ENCODE measurements at places on chromosomes 4 and X. TPM values are rescaled to one million over a fixed set of nuclear protein-coding genes. Genes with fewer than 3 reads are reported as not detected.

RPGR gene
- total RNA-seq = 8.5 TPM

AFF2 gene
- total RNA-seq = 0.16 TPM

MAD2L1 gene
- 54.7 TPM for total RNA-seq

TEX13B gene
- not detected for total RNA-seq

VSIG1 gene
- total RNA-seq = not detected

LPAR4 gene
- not detected for total RNA-seq

ANXA10 gene
- not detected for total RNA-seq

TLR3 gene
- 0.57 TPM for total RNA-seq

HTR2C gene
- not detected for total RNA-seq

NR3C2 gene
- 0.12 TPM for total RNA-seq

SMIM10 gene
- total RNA-seq = 7.9 TPM

SLC30A9 gene
- 54.7 TPM for total RNA-seq

RHOH gene
- not detected for total RNA-seq

BEND4 gene
- total RNA-seq = not detected

UCP1 gene
- total RNA-seq = 0.51 TPM

TLR7 gene
- total RNA-seq = 0.63 TPM

AWAT2 gene
- total RNA-seq = not detected

ZNF595 gene
- 17.1 TPM for total RNA-seq

ARR3 gene
- not detected for total RNA-seq

CPZ gene
- 5.2 TPM for total RNA-seq

GRSF1 gene
- 76.1 TPM for total RNA-seq

NUP62CL gene
- 1.5 TPM for total RNA-seq

MID1 gene
- 61.3 TPM for total RNA-seq

HELT gene
- total RNA-seq = not detected

IL15 gene
- total RNA-seq = 0.37 TPM

FRG2 gene
- total RNA-seq = not detected

FAM133A gene
- total RNA-seq = not detected

UGT2B10 gene
- total RNA-seq = 0.37 TPM
